ENCODE measurements at places on chromosomes 2 and 18.

GRCh38 chr2:101311696-101312017 lies 3.2 kb upstream of the RNF149 start:
- no peak for DNase-seq

DNA sequence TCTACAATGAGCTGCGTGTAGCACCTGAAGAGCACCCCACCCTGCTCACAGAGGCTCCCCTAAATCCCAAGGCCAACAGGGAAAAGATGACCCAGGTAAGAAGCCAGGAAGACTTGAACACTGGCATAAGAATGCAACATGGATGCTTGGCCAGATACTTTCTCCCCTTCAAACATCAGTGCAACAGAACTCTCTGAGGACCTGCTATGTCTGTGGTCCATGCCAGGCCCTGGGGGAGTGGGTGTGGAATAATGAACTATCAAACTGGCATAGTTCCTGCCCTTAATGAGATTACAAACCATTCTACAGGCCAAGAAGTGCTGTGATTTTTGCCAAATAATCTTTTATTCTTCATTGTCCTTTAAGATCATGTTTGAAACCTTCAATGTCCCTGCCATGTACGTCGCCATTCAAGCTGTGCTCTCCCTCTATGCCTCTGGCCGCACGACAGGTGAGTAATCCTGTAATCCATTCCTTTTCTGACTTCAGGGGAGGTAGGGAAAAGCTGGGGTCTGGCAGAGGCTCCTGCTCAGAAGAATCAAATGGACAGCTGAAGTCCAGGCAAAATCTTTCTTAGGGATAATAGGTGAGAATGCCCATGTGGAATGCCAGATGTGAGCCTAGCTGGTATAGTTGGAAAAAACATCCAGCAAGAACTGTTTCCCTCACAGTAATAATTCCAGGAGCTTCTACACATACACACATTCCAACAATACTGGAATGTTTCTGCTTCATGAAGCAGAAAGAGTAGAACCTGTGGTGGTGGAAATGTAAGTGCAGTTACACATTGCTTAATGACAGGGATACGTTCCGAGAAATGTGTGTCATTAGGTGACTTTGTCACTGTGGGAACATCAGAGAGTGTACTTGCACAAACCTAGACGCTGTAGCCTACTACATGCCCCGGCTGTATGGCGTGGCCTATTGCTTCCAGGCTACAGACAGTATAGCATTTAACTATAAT lies 16.2 kb downstream of the ACTG2 start:
- DNase-seq: no peak

GRCh38 chr18:44987371-44987770 lies 306.7 kb downstream of the SETBP1 start:
- no peak for DNase-seq

GRCh38 chr2:42537493-42537892 lies 30.9 kb upstream of the MTA3 start:
- no peak for DNase-seq

- peak; percentile 38 for DNase-seq
Measured at GRCh38 chr2:182240862-182241371, 185.9 kb downstream of the PDE1A start.

- DNase-seq: no peak
Measured at GRCh38 chr18:74510770-74511095, 14.6 kb downstream of the CNDP2 start.

DNA sequence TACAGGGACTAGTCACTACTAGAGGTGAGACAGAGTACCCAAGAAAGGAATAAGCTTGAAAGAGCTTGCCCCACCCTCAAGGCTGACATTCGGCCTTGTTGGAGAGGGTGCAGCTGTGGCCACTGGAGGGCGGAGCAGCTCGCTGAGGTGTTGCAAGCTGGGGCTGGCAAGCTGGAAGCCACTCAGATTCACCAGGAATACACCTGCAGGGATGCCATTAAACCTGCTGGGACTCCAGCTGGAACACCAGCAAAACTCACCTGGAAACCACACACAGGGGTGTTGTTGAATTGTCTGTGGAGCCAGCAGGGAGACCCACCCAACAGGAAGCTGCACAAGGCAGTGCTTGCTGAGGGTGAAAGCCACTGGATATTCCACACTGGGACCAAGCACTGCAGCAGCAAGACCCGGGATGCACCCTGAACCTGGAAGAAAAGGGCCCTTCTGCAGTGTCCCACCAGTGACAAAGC lies 26.1 kb downstream of the KCTD18 start:
- DNase-seq: peak; percentile 69

GRCh38 chr2:151007365-151007764 lies 254.3 kb downstream of the RBM43 start:
- no peak for DNase-seq

DNA sequence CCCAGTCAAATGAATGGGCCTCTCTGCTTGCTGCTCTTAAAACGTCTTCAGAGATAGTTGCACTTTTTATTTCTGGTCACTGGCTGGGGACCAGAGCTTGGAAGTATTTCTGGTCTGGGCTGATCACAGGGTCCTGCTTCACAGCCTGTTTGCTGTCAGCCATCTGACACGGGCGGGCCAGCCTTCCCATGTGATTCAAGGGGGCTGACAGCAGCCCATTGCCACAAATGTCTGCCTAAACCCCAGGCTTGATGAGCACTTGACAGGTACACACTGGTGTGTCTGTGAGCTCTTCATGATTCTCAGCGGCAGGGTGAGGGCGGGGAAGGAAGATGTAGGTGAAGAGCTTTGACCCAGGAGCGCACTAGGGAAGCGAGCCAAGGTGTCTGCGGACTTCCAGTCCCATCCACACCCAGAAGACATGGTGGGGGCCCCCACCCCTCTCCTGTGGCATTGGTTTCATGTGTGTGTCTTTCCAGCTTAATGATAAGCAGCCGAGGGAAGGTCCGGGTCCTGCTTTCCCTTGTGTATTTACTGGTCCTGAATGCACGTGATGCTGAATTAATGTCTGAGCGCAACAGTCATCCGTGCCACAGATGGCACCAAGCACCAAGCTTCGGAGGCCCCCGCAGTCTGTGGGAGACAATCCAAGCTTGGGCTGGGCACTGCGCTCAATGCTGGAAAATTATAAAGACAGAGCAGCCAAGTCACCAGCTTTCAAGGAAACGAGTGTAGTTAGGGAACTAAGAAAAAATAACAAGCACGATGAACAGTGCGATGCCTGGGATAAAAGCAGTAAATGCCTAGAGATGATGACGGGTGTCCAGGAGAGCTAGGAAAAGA lies 73.3 kb downstream of the SH3BP4 start:
- no peak for DNase-seq

- no peak for DNase-seq
Measured at GRCh38 chr2:172431463-172431862, 4.1 kb downstream of the ITGA6 start.

DNA sequence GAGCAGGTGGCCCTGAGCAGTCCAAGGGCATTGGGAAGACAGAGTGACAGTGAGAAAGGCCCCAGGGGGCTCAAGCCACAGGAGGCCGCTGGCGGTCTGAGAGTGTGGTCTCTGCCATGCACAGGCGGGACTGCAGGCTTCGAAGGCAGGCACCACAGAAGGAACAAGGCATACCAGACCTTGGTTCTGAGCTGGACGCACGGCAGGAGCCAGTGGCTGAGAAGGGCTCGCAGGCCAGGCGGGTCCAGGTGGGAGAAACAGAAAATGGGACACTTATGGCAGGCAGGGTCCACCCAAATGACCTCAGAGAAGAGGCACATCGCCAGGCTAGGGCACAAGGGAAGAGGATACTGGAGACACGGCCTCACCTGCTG lies 14.9 kb downstream of the HJURP start:
- DNase-seq: no peak

DNA sequence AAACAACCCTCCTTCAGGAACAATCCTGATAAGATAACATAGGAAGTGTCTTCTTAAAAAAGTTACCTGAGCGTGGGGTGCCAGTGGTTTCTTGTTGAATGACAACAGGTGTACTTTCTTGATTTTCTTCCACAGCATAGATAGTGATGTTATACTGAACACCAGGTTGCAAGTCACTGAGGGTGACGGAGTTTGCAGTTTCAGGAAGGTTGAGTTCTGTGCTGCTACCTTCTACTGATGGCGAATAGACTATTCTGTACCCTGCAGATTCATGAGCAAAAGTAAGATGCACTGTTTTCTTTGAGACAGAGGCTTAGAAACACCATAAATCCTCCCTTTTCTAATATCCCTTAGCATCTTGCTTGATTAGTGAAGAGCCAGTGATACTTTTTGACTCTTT lies 28.8 kb downstream of the FN1 start:
- no peak for DNase-seq

DNA sequence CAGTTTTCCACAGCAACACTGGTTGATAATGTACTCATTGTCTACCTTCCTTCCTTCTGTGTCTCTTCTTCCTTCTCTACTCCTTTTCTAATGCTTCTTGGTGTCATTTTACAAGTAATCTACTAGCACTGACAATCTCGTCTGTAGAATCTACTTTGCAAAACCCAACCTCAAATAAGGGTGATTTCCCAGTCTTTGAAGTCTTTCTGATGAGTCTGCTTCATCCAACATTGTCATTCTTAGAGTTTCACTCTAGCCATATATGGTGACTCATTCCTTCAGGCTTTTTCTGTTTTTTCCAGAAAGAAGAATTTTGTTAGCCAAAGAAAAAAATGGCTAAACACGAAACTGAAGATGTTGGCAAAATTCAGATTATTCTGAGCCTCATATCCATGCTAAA lies 288.7 kb downstream of the MBD2 start:
- no peak for DNase-seq

DNA sequence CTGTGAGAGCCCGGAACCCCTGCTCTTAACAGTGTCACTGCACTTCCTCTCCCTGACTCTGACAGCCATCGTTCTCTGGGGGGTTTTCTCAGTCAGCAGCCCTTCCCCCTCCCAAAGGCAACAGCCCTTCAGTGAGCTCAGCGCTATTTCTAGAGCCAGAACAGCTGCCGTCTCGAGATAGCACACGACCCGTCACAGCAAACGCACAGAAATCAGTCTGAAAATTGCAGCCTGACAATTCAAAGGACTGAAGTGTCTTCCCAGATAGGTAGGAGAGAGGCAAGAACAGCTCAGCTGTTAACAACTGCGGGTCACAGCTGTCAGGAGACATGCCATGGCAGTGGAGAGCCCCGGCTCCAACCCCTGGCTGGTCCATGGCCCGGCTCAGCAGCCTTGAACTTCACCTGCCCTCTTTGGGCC lies 45.4 kb downstream of the ST8SIA5 start:
- DNase-seq: no peak

DNA sequence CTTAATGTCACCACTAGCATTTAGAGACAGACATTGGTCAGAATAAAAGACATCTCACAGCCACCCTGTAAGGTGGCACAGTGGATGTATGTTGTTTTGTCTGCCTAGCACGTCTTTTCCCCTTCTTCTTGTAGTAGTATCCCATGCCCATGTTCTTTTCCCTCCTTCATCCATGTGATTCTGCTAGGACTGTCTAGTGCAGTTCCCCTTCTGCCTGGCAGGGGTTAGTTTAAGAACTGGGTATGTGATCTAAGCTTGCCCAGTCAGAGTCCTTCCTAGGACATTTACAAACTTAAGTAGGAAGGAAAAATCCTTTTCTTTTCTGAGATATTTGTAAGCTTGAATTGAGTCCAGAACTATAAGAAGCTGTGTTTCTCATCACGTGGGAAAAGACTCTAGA lies 172.3 kb downstream of the BABAM2 start:
- DNase-seq: no peak

- DNase-seq: no peak
Measured at GRCh38 chr2:29936020-29936419, 14.6 kb upstream of the ALK start.

DNA sequence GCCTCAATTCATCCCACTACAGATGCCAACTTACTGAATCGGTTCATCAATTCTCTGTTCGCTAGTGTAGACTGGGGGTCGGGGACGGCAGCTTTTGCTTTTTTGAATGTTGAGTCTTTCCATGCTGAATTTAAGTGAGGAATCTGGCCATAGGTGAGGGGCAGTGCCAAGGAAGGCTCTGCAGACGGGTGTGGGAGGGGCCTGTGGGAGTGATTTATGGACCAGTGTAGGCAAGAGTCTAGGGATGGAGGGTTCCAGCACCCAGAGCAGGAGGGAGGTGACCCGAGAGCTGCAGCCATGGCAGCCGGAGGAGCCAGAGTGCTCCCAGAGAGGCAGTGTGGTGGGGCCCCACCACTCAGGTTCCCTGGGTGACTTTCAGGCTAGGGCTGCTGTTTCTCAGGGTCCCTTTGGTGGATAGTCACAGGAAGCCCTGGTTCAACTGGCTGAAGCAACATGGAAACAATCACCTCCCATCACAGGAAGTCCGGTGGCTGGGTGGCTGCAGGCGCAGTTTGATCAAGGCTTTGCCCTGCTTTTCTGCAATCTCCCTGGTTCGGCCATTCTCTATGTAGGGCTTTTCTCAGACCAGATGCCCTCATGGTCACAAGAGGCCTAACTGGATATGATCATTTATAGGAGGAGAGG lies 16.9 kb upstream of the TEX44 start:
- no peak for DNase-seq

DNA sequence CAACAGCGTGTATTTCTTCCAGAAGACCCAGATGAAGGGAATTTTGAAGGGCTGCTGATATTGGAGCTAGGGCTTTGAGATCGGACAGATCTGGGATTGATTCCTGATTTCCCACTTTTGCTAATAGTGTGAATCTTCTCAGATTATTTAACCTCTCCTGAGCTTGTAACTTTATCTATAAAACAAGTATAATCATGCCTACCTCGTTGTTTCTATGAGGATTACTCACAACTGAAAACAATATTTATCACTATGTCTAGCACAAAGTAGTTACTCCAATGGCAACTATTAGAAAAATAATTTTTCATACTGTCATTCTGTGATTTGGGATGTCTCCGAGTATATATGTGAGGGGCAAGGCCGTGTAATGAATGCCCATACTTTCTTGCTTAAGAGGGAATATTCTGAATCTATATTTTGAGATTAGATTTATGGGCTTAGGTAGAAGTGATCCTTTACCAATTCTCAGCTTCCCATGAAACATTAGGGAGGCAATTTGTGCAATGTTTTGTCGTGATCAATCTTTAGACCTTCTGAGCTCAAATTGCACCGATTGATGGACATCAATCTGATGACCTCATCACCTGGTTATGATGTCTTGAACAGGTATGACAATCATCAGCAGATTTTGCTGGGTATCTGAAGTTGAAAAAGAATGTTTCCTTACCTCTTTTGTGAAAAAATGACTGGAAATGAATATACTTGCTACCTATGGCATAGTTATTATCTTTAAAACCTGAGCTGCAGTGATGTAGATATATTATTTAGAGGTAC lies 339.9 kb downstream of the KCNS3 start:
- DNase-seq: no peak

DNA sequence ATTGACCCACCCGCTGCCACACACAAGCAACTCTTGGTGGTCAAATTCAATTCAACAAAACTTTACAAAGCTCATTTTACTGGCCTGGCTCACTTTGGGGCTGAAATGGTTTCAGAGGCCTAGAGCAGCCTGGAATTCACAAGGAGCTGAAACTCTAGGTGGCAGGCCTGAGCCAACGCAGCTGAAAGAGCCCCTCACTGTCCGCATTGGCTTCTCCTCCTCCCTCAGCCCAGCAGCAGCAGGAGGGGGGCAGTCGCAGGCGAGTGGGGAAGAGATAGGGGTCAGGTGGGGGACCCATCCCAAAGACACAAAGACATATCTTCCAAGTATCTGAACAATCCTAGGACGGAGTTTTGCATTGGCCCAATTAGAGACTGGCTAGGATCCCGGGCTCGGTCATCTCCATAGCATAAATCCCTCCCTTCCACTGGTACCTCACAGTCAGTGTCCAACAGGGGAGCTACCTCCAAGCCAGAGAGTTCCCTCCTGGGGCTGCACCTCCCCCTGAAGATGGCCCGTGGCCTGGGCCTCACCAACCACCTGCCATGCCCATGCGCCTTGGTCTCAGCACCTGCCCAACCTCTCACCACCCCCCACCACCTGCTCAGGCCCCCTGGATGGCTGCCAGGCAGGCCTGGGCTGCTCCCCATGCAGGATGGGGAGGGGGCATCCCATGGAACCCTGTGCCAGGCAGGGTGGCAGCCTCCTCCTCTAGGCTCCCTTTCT lies 113.4 kb downstream of the ZBTB7C start:
- peak; percentile 33 for DNase-seq

Measured in endothelial cell (in vitro differentiated cells).